ENCODE measurements at places on chromosomes 1 and 21.

- DNase-seq = no peak
These were observed 29.2 kb downstream of the CBR1 start for GRCh38 chr21:36099000-36099399.

DNA sequence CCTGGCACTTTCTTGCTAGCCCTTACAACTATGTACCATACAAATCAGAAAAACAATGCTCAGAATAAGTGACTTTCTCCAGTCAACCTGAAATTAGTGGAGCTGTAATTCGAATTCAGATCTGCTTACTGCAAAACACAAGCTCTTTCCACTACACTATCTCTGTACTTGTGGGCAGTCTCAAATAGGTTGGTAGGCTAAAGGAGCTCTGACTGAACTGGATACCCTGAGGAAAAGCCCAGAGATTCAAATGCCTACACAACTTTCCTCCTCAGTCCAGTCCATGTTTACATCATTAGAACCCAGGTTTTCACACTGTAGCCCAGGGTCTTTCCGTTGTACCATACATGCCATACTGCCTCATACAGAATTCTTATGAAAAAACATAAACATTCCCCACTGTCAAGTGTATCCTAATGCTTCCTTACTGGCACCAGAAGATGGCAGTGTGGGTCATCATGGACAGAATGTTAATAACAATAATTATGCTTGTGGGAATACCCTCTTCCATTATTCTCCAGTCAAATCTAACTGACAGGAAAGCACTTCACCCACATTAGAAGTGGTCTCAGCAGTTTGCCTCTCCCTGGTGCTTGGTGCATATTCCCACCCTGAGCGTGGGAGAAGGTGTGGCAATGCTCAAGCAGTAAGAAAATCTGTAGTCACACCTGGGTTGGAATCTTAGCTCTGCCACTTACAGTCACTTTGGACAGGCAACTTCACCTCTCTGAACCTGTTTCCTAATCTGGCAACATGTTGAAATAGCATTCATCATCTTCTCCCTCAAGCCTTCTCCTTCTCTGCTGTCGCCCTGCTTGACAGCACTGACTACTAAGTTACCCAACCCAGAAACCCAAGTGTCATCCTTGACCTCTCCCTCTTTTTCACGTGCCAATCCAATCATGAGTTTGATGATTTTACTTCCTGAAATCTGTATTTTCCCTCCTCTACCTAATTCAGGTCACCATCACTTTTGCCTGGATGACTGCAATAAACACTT lies 14.4 kb upstream of the ZFYVE9 start:
- DNase-seq = peak; percentile 37

DNA sequence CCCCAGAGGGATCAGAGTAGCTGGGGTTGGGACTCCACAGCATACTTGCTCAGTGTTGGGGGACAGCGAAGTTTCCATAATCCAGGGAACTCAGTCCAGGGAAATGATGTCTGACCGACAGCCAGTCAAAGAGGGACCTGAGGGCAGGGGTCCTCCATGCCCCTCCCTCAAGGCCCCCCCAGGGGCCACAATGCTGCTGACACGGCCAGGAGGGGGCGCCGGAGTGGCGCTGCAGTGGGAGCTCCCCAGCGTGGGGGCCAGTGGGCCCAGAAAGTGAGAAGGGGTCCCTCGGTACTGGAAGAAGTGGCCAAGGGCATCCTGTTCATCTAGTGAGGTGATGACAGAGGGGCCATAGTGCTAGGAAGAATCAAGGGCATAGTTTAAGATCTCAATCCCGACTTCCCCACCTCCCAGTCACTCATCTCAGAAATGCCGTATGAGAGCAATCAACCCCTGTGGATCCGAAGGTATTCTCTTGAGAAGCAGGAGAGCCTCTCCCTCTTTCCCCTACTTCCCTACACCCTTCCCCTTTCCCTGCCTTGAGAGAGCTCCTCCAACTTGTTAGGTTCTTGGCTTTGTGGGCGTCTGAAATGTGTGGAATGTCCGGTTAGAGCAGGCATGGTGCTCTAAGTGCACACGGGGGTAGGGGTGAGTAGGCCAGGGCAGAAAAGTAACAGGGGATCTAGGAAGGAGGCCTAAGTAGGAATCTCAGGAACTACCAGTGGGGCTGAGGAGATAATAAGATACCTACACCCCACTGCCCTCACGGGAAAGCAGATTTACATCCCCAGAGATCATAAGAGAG lies 4.1 kb downstream of the NUDT17 start:
- no peak for DNase-seq

GRCh38 chr1:152580433-152580832 lies at the start of gene LCE3D:
TSS of gene LCE3D (minus strand) at chr1:152580516. CDS start at chr1:152579936, 580 bp downstream.
- DNase-seq = no peak

- DNase-seq = no peak
These were observed 32.1 kb upstream of the CCDC190 start for GRCh38 chr1:162892906-162893611.

- DNase-seq = peak; percentile 25
These were observed 5.0 kb upstream of the ADAMTS1 start for GRCh38 chr21:26850116-26850643.

DNA sequence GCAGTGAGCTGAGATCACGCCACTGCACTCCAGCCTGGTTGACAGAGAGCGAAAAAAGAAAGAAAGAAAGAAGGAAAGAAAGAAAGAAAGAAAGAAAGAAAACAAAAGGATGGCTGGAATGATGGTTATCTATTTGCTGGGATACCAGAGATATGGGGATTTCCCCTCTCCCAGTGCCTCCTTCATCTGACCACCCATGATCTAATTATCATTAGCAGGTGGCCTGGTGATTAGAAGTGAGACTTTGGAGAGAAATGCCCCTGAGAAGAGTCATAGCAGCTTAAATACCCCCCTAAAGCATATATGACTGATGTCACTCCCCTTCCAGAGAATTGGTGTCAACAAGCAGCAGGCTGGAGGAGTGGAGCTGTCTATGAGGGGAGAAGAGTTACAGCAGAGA lies 1.3 kb upstream of the NPPB start:
- DNase-seq = no peak

DNA sequence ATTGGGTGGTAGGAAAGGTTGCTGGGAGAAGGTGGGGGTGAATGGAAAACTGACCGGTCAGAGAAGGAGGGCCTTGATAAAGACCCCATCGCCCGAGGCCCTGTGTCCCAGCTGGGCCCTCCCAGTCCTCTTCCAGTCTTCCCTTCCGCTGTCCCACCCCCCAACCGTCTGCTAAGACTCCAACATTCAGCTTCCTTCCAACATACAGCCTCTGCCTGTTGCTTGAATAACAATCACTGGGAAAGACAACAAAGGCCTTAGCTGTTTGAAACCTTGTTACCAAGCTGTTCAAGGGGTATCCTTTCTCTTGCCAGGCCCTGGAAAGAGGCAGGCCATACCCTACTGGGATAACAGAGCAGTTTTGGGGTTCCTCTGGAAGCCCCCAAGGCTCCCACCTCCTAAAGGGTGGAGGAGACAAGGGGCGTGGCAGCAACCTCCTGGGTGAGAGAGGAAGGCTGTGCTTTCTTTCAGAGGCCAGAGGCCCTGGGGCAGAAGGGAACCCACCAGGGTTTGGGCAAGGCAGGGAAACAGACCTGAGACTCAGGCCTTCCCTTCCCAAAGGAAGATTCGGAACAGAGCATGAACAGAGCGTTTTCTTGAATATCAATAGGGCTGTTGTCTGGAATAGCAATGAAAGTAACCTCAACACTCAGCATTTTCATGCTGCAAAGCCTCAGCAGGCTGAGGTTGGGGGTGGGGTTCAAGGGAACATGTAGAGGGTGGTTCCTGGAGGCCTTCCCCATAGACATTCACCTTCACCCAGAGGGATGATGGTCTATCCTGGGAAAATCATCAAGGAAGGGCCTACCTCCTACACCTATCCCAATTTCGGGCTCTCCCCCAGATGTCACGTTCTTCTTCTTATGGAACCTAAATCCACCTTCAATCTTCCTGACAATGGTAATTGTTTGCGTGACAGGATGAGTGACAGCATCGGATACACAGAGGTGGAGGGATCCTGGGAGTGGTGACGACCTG lies 4.1 kb downstream of the ETNK2 start:
- DNase-seq = no peak

- DNase-seq = no peak
These were observed 9.5 kb downstream of the F3 start for GRCh38 chr1:94532077-94532476.

GRCh38 chr1:241532162-241532531 lies at the start of gene KMO:
TSS of gene KMO (plus strand) at chr1:241532378. CDS start at chr1:241532445, 67 bp downstream.
- no peak for DNase-seq

DNA sequence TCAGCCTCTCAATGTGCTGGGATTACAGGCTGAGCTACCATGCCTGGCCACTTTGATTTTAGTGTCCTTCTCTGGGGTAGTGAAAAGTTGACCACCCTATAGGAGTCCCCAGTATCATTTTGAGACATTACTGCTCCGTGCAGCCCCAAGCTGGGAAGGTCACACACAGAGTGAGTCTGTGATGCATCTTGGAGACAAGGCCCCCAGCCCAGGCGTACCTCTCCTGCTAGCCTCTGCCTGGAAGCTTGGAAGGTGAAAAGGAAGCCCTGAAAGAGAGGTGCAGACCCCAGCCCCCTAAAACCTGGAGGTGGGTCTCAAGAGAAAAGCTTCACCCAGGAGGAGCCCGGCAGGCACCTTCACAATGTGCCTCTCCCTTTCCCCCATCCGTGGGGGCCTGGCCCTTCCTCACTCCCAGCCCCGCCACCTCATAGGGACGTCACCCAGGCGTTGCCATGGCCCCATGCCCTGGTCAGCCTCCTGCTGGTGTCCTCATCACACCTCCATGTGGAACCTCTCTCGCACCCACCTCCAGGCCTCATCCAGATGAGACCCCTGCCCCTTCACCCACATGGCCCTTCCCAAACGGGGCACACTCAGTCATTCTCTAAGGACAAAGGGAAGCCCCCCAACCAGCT lies 5.6 kb upstream of the ARF1 start:
- no peak for DNase-seq

- DNase-seq = peak; percentile 31
These were observed 1.2 kb downstream of the GPR153 start for GRCh38 chr1:6259491-6260362.

DNA sequence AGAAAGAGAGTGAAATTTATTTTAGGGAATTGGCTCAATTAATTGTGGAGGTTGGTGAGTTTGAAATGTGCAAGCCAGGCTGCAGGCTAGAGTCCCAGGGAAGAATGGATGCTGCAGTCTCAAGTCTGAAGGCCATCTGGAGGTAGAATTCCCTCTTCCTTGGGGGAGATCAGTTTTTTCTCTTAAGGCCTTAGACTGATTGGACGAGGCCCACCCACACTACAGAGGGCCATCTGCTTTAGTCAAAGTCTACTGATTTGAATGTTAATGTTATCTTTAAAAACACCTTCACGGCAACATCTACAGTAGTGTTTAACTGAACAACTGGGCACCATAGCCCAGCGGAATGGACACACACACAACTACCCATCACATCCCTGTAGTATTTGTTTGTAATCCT lies 245.9 kb upstream of the IRF2BP2 start:
- no peak for DNase-seq

DNA sequence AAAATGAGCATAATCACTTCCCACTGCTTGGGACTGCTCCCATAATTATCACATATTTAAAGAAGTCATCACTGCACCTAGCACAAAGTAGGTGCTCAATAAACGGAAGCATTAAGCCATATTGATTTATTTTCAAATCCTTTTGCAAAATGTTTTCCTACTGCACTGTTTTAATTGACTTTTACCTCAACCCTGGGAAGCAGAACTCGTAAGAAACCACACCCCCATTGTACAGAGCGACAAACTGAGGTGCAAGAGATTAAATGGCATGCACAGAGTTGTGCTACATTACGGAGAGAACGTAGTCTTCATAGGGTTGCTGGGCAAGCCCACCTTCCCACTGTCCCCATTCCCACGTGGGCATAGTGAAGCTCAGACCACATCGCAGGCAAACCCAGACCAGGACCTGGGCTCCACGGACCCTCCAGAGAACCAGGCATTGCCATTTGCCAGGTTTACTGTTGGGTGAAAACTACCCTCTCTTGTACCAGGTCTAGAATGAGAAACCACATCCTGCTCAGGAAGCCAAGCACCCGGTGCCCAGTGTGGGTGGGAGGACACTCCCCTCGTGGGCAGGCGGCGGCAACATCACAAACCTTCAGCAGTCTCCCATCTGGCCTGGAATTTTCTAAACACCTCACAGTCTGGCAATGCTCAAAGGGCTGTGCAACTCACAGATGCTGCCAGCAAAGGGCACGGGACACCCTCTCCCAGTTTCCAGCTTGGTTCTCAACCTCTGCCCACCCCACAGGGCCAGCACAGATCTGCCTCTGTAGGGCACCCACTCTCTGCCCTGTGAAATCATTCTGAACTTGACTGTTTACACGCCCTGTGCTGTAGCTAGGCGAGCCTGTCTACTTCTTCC lies 8.2 kb downstream of the IFFO2 start:
- peak; percentile 34 for DNase-seq

DNA sequence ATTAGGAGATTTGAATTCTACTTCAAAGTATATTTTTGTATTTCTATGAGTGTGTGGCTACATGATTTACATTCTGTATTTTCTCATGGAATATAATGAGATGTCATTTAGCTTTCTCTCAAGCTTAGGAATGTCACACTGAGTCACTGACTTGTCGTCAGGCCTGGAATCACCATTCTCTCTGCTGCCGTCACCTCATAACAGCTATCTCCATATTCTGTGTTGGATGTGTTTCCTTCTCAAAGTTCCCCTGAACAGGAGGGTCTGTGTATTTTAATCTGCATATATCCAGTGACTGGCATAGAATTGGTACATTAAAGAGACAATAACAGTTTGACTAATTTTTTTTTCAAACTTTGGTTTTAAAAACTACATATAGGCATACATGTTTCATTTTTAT lies 35.9 kb downstream of the LYPLAL1 start:
- no peak for DNase-seq

GRCh38 chr1:74587888-74588287 lies 75.5 kb upstream of the LRRC53 start:
- DNase-seq = no peak

DNA sequence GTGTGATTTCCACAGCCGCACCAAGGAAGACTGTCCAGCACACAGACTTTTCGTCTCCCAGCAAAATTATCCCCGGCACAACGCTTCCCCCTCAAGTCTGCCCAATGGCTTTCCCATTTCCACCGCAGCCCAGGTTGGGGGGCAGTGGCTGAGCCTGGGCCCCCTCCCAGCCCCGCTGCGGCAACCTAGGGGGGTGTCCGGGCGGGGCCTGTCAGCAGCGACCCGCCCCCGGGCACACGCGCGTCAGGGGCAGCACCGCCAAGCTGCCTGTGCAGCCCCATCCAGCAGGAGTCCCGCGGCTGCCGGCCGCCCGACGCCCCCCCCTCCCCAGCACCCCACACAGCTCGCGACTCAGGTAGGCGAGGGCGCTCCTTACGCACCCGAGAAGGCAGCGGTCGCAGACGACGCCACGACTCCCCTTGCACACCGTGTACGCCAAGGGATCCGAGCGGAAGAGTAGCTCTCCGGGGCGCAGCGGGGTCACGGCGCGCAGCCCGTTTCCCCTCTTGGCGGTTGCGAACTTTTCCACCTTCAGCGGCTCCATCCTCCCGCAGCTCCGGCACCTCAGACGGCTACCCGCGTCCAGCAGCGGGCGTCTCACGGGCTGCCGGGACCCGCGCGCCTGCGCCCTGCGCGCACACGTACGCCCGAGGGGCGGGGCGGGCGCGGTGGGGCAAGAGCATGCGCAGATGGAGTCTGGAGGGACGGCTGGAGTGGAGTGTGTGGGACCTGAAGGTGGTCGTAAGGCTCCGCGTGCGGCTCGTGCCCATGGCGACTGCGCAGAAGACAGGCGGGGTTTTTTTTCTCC lies at the start of gene SMYD3:
Gene SMYD3 (minus strand): TSS at position 606 of the 808 bp plus-strand sequence.
- DNase-seq = peak; percentile 83
